ENCODE measurements at places on chromosomes 16 and 17. TPM values are rescaled to one million over a fixed set of nuclear protein-coding genes. Genes with fewer than 3 reads are reported as not detected.

IKZF3 gene
- total RNA-seq, result not detected

KRT40 gene
- total RNA-seq, result not detected

FAM20A gene
- not detected for total RNA-seq

GPR179 gene
- total RNA-seq, result not detected

ADAMTS18 gene
- 29.9 TPM for total RNA-seq

VTN gene
- 0.07 TPM for total RNA-seq

NPIPA3 gene
- 0.33 TPM for total RNA-seq

RGS9 gene
- 0.33 TPM for total RNA-seq

All from mammary microvascular endothelial cell (primary cell).